Tibial nerve (tissue), 4 donors: ENCODE measurements at places on chromosomes 7 and 10. TPM values are rescaled to one million over a fixed set of nuclear protein-coding genes. Genes with fewer than 3 reads are reported as not detected.

The LAMB4 gene
- total RNA-seq: 1.2 TPM

The GPR15LG gene
- not detected for total RNA-seq

The ACTR1A gene
- 114 TPM for total RNA-seq

The ADIRF gene
- 703 TPM for total RNA-seq
